Right renal cortex interstitium (tissue), 3 donors: ENCODE measurements at places on chromosomes 4 and X. TPM values are rescaled to one million over a fixed set of nuclear protein-coding genes. Genes with fewer than 3 reads are reported as not detected.

GRCh38 chr4:188804861-188805260 lies 665.6 kb downstream of the TRIML1 start:
- DNase-seq: no peak

GRCh38 chr4:89894649-89895550 lies at the start of gene MMRN1:
MMRN1 (plus strand) TSS chr4:89894854; CDS start chr4:89894972, 118 bp downstream.
- DNase-seq: no peak

DNA sequence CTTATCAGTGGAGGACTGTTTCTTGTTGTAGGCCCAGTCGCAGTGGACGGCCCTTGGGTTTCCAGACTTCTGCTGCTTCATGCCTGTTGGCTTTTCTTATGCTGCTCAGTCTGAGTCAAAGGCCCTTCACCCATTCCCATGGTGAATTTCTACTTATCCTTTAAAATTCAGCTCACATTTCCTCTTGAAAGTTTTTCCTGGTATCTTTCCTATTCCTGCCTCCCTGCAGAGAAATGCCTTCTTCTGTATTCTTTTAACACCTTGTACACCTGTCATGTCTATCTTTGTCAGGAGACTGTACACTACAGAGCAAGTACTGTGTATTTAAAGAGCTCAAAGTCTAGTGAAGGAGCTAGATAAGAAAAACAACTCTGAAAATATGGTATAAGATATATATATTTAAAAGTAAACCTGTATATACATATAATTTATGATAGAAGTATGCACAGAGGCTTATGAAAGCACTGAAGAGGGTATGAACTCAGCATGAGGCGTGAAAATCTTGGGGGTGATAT lies 22.0 kb downstream of the NPNT start:
- no peak for DNase-seq

DNA sequence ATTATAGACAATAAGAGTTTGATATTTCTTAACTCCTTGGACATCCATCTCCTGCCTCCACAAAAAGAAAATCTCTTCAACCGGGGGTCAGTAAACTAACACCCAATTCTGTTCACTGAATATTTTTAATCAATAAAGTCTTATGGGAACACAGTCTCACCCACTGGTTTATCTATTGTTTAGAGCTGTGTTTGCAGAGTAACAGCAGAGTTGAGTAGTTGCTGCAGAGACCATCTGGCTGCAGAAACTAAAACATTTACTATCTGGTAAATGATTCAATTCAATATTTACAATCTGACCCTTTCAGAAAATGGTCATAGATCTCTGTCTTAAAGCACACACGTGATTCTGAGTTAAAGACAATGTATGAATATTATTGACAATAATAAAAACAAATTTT lies 94.0 kb downstream of the TMA16 start:
- DNase-seq: no peak

Gene CPE
- 151 TPM for polyA plus RNA-seq

Gene GSPT2
- polyA plus RNA-seq: 24.4 TPM

Gene MAGEA6
- not detected for polyA plus RNA-seq
